Mammary epithelial cell (primary cell): ENCODE measurements at places on chromosomes 13 and 19. TPM values are rescaled to one million over a fixed set of nuclear protein-coding genes. Genes with fewer than 3 reads are reported as not detected.
A peak's percentile ranks its signal among the peaks of the same experiment; 100 is the strongest.

The TTC9B gene
- not detected for polyA plus RNA-seq

DNA sequence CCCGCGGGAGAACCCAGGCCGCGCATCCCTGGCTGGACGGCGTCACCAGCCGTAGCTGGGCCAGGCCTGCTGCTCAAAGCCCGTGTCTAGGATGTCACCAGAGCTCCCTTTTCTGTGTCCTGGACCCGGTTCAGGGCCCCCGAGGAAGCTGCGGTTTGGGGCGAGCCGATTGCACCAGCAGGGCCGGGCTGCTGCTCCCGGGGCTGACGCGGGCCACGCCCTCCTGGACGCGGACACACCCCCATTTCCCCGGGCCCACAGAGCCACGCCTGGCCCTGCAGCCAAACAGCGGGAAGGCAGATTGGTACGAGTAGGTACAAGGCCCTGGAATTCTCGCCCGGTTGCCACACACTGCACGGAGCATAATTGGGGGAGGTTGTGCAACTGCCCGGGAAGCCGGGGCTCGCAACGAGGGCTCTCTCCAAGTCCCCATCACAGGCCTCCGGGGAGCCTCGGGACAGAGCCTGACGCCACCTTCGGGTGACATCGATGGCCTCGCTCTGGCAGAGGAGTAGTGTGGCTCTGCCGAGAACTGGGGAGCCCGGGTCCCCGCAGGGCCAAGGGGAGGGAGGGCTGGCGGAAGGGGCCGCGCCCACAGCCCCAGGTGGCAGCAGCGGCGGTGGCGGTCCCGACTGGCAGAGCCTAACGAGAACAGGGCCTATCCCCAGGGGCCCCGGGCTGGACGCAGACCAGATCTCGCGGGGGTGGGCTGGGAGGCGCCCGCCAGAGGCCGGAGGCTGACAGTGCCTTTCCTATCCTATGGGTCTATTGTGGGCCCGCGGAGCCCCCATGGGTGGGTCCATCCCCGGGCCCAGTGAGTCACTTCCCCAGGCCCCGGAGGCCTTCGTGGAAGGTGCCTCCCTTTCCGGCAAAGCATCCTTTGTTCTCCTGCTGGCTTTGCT lies 23.5 kb downstream of the KCTD15 start:
- DNase-seq = peak; percentile 96

The LRRC63 gene
- polyA plus RNA-seq = 0.03 TPM

- DNase-seq = peak; percentile 41
These were observed 10.1 kb downstream of the OR1I1 start for GRCh38 chr19:15091918-15092753.

GRCh38 chr13:50268500-50268899 lies 253.3 kb downstream of the KCNRG start:
- DNase-seq = no peak

DNA sequence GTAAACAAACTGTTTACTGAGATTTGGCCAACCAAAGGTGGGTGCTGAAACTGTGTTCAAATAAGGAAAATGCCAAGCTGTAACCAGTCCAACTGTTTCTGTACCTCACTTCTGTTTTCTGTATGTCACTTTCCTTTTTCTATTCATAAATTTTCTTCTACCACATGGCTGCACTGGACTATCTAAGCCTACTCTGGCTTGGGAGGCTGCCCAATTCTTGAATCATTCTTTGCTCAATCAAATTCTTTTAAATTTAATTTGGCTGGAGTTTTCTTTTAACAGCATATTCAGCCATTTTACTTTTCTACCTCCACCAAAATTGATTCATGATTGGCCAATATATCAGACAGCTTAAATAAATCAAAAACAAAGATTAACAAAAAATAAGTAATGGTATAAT lies 1575.5 kb upstream of the SPRY2 start:
- DNase-seq = no peak

DNA sequence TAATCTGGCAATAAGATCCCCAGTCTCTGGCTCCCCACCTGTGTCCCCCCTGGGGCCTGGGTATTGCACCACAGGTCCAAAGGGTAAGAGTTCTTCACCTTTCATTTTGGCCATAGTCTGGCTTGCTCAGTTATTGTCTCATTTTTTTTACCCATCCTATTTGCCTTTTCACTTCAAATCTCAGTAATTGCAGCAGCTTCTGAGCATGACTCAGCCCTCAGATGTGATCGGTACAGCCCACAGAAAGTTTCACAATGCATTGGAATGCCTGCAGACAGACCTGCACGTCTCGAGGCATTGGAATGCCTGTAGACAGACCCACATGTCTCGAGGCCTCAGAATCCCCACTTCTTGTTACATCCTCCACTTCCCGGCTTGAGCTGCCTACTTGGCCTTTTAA lies 173.6 kb downstream of the NUFIP1 start:
- peak; percentile 92 for DNase-seq

DNA sequence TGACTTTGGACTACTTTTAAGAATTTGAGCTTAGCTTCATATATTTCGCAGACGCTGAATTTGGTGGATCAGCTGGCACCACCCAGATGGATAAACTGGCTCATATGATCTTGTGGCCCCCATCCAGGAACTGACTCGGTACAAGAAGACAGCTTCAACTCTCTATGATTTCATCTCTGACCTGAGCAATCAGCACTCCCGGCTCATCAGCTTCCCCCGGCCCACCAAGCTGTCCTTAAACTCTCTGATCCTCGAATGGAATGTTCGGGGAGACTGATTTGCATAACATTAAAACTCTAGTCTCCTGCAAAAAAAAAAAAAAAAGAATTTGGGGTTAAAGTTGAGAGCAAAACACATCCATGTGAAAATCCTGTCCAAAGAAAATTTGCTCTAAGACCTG lies 71.4 kb upstream of the IRS2 start:
- no peak for DNase-seq

The PLPPR2 gene
- 8.5 TPM for polyA plus RNA-seq

GRCh38 chr19:7988307-7988706 lies 17.1 kb downstream of the ELAVL1 start:
- peak; percentile 71 for DNase-seq

DNA sequence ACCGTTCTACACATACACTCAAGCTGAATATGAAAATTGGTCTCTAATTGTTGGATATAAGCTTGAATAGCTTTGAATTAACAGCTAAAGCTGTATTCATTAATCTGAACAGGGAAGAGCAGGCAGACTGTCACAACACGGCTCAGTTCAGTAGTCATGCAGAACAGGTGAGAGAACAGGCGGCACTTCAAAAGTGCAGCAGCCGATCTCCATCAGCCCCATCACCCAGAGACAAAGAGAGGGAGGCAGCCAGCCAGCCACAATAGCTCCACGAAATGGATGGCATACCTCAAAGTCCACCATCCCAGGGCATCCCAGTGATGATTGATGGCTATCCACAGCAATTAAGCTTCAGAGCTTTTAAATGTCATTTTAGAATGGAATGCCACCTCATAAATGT lies 419.2 kb downstream of the OLFM4 start:
- no peak for DNase-seq

- DNase-seq = no peak
These were observed 4.0 kb upstream of the MCF2L start for GRCh38 chr13:112964971-112965492.

The GPALPP1 gene
- polyA plus RNA-seq = 9.2 TPM

GRCh38 chr13:21938168-21938567 lies 267.3 kb downstream of the FGF9 start:
- no peak for DNase-seq

- peak; percentile 48 for DNase-seq
These were observed 60.2 kb downstream of the ESD start for GRCh38 chr13:46736541-46737310.

DNA sequence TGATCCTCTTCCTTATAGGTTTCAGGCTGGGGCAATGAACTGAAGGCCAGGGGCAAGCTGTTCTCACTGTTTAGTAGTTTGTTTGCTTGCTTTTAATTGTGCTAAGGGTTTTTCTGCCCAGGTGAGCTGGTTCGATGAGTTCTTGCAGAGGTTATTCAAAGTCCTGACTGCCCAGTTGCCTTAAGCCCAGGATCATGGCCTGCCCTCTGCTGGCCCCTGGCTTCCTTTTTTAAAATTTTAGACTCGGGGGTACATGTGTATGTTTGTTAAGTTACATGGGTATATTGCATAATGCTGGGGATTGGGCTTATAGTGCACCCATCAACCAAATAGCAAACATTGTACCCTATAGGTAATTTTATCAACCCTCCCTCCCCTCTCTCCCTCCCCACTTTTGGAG lies 65.7 kb downstream of the ZNF536 start:
- DNase-seq = no peak

DNA sequence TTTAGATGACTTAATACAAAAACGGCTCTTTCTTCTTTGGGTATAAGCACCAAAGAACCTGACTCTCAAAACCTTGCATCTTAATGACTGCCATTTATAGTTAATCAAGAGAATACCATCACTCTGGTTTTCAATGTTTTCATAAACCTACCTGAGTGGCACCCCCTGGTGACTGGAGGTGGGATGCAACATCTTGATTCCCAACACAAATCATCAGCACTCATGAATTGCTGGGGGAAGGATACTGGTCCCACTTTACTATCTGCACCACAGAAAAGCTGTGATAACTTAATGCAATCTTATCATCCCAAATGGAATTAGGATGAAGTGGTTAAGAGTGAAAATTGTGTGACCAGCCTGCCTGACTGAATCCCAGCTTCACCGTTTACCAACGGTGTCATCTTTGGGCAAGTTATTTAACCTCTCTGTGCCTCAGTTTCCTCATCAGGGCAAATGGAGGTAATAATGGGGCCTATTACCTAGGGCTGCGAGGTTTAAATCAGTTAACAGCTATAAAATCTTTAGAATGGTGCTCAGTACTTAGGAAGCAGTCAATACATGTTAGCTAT lies 366.4 kb downstream of the KLF12 start:
- no peak for DNase-seq

The RTBDN gene
- polyA plus RNA-seq = not detected

DNA sequence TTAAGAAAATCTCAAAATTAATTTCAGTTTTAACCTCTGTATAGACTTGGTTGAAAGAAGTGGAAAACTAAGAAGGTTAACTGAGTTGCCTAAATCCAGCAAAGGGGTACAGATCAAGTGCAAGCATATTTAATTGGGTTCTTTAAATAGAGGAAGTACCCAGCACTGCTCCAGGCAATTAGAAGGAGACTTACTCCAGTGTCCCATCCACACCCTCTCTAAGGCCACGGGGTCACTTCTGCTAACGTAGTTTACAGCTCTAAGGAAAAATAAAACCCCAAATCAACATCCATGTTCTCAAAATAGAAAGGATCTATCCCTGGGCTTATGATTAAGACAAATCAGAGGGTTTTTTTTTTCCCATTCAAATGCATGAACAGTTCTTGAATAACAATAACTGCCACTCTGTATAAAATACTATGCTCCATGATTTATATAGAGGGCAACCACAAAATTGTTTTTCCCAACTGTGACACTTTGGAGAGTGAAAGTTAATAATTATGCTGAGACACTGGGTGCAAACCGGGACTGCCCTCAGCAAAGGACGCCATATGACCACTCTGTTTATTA lies 4.6 kb downstream of the FRY start:
- no peak for DNase-seq

DNA sequence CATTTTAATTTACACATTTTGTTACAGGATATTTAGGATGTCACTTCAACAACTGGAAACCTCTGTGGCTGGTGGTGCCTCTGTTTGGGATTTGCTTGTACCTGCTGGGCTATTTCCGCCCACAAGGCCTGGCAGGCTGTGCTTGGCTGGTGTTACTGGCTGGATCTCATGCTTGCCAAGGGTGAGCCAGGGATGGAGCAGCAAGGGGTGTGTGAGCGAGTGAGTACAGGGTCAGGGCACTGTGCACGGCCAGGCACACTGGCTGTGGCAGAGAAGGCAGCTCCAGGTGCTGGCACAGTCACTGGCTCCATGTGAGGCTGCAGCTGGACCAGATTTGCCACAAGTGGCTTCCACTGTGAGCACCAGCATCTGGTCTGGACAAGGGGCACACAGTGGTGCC lies 1254.8 kb downstream of the SLITRK5 start:
- no peak for DNase-seq

The KLF12 gene
- 8.2 TPM for polyA plus RNA-seq

DNA sequence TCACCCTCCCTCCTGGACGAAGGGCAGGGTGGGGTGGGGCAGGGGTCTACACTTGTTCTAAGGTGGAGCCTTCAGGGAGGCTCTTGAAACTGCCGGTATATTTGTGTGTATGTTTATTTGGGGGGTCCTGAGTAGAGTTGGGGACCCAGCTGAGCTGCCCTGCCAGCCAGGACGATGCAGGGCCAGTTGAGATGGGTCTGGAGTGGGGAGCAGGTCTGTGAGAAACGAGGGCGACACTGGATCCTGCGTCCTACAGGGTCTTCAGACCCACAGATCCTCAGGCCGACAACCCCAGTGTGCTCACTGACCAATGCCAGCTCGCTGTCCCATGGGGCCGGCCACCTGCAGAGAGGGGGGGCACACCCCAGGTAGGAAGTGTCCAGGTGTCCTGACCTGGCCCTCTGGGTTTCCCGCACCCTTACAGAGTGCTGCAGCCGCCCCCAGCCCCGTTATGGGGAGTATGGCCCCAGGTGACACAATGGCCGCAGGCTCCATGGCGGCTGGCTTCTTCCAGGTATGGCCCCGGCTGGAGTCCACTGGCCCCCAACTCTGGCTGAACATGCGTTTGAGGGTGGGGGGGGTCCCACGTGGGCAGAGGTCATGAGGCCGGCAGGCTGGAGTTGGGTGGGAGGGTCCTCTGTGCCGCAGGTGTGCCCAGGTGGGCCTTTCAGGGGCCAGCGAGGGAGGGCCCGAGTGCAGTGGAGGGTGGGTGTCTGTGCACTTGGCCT lies 7.4 kb downstream of the ISYNA1 start:
- DNase-seq = no peak

GRCh38 chr13:40565282-40566148 lies 100.9 kb downstream of the FOXO1 start:
- DNase-seq = no peak

The LAIR1 gene
- not detected for polyA plus RNA-seq

DNA sequence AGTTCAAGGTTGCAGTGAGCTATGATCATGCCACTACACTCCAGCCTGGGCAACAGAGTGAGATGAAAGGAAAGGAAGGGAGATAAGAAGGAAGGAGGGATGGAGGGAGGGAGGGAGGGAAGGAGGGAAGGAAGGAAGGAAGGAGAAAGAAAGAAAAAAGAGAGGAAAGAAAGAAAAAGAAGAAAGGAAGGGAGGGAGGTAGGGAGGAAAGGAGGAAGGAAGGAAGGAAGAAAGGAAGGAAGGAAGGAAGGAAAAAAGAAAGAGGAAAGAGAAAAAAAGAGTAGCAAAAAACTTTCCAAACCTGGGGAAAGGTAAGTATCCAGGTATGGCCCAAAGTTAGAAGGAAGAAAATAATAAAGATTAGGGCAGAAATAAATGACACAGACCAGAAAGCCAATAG lies 7.1 kb downstream of the ZFP14 start:
- DNase-seq = no peak

The DUXA gene
- polyA plus RNA-seq = not detected

GRCh38 chr13:99741960-99742359 lies 229.6 kb downstream of the ZIC5 start:
- no peak for DNase-seq

GRCh38 chr13:75258159-75258782 lies 223.7 kb downstream of the TBC1D4 start:
- DNase-seq = peak; percentile 50

GRCh38 chr19:50896591-50897190 lies 14.5 kb downstream of the KLK4 start:
- DNase-seq = peak; percentile 98
